ENCODE measurements at places on chromosomes 6 and 20.

DNA sequence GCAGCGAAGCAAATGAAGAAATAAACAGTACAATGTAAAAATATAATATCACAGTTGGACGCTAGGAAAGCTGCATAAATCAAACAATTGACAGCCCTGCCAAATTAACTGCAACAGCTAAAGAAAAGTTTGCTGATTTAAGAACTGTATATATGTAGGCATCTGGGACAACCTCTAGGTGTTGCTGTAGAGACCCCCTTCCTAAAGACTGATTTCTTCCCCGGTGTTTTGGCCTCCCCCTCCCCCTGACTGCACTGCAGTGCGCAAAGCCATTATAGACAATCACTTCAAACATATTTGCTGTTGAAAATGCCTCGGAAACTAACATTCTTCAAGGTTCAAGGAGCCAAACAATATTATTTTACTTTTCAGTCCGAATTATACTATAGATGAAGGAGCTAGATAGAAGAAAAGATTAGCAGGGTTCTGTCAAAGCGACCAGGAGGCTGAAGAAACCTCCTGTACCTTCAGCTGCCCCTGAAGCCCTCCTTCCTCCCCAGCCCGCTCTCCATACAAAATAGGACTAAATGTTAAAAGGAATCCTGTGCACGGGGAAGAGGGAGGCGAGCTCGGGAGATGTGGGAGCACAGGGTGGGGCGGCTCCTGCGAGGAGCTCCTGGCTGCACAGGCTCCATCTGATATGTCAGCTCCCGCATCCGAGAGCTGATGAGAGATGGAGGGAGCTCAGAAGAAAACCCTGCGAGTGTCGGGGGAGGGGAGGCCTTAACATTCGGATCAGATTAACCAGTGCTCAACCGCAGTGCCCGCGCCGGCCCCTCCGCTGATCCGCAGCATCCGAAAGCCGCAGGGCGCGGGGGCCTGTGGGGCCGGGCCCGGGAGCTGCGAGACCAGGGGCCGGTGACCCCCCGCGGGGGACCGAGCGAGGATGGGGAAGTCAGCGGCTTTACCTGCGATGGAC lies 822 bp downstream of the ELOVL4 start:
- DNase-seq: peak; percentile 13

DNA sequence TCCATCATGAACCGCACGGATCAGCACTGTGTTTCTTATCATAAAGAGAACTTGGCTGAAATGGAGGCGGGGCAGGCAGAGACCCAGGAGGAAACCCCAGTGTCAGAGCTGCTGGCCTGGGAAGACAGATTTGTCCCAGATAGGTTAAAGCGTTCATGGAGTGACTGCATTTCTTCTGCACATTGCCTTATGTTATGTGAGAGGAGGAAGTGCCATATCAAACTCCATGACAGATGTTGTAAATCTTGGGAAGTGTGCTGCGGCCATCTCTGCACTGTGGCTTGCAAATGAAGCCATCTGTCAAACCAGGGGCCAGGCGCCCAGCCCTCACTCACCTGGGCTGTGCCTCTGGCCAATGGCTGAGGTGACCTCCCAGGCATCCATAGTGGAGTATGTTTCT lies 163.0 kb downstream of the SLC24A3 start:
- no peak for DNase-seq

DNA sequence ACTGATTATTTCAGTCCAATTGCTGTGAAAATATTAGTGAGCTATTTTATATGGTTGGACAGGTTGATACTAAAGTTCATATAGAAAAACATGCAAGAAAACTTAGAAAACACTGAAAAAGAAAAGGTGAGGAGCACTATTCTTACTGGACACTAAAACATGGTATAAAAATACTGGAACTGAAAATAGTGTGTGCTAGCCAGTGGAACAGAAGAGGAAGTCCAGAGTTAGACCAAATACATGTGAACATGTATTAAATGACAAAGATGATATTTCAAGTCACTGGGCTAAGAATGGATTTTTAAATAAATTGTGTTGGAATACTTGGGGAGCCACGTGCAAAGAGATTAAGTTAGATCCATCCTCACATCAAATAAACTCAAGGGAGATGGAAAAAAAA lies 218.5 kb downstream of the TMEM242 start:
- no peak for DNase-seq

DNA sequence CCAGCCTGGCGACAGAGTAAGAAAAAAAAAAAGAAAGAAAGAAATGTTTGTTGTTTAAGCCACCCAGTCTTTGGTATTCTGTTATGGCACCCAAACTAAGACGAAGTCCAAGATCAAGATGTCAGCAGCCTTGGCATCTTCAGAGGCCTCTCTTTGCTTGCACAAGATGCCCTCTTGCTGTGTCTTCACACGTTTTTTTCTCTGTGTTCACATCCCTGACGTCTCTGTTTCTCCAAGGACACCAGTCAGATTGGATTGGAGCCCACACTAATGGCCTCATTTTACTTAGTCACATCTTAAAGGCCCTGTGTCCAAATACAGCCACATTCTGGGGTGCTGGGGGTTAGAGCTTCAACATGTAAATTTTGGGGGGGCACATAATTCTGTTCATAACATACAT lies 380.9 kb downstream of the GJA1 start:
- no peak for DNase-seq

DNA sequence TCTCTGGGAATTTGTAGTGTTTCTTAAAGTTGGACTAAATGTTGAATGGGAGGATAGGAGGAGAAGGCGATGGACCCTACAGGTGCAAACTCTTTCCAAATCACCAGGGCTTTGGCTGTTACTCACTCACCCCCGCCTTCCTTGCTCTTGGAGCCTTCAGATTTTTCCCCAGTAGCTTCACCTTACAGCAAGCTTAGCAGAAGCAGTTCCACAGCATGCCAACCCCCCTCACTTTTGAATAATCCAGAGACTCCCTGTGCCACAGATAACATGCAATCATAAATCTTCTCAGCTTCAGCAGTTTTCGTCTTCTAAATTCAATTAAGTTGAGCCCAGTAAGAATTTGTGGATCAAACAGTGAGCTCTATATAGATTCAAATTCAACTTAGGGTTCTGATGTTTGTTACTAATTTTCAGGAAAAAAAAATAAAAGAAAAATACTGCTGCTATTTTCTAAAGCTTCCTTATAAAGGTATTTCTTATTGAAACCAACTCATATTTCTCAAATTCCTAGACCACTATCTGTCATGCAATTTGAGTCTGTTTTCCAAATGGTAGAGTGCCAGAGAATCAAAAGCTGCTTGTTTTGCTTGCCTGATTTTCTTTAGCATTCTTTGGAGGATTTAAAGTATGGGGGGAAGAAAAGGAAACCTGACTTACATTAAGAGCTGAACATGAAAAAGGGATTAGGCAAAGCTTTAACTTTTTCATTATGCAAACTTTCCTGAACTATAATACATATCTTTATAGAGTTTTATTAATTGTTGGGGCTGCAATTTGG lies 166.4 kb downstream of the EYA4 start:
- DNase-seq: no peak

Measured in NCI-H2081 (cell line).